T1000 (cell line): ENCODE measurements at places on chromosomes 2 and 18.

- no peak for DNase-seq
Observed at GRCh38 chr2:121690095-121690494, 40.8 kb upstream of the CLASP1 start.

DNA sequence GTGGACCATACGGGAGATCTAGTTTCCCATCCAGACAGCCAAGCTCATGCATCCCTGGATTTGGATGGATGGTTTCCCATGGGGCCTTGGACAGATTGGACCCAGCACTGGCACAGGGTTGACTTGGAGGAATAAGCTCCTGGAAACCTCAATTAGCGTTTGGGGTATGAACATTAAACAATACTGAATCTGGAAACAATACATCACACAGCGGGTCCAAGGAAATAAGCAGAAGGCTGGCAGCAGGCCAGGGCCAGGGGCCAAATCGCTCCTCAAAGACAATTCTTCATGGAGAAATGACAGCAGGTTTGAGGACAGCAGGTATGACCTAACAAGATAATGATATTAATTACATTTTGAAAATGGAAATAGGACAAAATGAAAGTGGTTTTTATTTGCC is 540.6 kb downstream of the RIT2 start:
- DNase-seq = no peak

- DNase-seq = no peak
Observed at GRCh38 chr2:136135921-136136906, 18.3 kb upstream of the CXCR4 start.

DNA sequence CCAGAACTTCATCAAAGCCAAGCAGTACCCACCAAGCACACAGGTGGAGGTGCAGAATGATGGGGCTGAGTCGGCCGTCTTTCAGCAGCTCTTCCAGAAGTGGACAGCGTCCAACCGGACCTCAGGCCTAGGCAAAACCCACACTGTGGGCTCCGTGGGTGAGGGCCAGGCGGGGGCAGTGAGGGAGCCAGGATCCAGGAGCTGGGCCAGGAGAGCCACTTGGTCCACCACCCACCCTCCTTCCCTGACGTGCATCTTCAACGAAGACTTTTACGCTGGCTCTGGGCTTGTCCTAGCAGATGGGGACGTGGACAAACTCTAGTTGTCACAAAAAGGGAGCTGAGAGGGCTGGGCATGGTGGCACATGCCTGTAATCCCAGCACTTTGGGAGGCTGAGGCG is 11.8 kb downstream of the VIL1 start:
- no peak for DNase-seq

GRCh38 chr18:59395226-59396175 is 36.4 kb upstream of the LMAN1 start:
- DNase-seq = no peak

- no peak for DNase-seq
Observed at GRCh38 chr2:15668611-15669305, 77.1 kb downstream of the DDX1 start.

DNA sequence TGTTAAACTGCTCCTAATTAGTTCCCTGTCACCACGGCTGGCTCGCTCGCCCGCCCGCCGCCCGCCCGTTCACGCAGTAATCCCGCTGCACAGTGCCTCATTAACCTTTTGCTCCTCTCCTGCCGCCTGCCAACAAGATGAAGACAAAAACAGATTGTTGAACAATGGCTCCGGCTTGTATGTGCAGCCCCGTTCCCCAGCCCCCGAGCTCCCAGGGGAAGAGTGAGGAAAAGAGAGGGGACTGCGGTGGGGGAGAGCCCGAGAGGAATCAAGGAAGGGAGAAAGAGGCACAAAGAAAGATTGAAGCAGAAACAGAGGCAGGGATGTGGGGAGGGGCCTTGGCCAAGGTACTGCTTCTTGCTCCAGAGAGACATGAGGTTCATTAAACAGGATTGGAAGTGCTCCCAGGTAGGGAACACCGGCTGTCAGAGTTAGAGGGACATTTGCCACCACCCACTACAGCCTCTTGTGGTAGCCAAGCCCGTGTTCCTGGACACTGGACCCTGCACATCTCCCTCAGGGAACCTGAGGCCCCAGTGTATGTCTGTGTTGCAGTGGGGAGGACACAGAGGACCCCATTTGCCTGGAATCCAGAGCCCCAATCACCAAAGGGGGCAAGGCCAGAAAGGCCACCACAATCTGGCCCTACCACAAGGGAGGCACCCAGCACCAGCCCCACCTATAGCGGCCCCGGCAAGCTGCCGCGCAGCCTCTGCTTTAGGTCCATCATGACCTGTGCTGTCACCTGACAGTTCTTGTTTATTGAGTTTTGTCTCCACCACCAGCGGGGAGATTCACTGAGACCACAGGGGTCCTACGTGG is 38.1 kb downstream of the EMX1 start:
- DNase-seq = no peak

GRCh38 chr2:45014016-45014702 is 4.9 kb upstream of the SIX2 start:
- DNase-seq = no peak

DNA sequence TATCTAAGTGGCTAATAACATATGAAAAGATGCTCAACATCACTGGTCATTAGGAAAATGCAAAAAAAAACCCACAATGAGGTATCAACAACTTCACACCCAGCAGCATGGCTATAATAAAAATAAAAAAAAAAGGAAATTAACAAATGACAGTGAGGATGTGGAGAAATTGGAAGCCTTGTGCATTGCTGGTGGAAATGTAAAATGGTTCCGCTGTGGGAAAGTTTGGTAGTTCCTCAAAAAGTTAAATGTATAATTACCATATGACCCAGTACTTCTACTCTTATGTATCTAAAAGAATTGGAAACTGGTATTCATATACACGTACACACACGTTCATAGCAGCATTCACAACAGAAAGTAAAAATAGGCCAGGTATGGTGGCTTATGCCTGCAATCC is 15.5 kb upstream of the CACNB4 start:
- no peak for DNase-seq

DNA sequence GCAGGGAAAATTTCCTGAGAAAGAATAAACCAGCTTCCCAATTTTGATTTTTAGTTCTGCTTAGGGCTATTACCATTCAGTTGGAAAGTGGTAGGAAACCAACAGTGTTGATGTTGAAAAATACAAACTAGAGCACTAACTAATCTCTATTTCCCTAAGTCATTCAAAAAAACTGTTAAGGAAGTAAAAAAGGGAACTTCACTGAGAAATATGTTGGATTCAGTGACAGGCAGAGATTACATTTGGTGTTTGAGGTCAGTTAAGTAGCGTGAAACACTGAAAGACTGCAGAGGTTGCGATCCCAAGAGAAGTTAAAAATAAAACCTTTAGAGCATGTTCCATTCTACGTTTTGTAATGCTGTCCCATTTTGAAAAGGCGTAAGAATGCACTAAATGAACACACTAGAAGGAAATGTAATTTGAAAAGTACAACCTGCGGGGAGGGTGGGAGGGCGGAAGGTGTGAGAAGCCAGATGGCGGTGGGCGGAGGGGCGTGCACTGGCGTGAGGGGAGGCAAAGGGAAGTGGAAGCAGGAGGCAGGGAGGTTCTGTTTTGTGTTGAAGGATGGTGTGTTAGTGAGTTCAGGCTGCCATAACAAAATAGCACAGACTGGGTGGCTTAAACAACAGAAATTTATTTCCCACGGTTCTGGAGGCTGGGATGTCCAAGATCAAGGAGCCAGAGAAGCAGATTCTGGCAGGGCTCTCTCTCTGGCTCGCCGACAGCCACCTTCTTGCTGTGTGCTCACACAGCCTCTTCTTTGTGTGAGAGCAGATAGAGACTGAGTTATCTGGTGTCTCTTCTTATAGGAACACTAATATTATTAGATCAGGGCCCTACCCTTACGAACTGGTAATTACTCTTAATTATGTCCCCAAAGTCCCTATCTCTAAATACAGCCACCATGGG is 94.3 kb upstream of the KCTD1 start:
- no peak for DNase-seq
